K562 (cell line): ENCODE measurements at places on chromosomes 1 and 21. TPM values are rescaled to one million over a fixed set of nuclear protein-coding genes. Genes with fewer than 3 reads are reported as not detected.

The HCN3 gene
- 7.3 and 9.7 TPM in 2 replicates for polyA plus RNA-seq

GRCh38 chr21:14096172-14096571 lies 114.6 kb downstream of the LIPI start:
- no peak for DNase-seq

- DNase-seq, result no peak
Measured at GRCh38 chr1:56418151-56418631, 161.2 kb downstream of the PLPP3 start.

DNA sequence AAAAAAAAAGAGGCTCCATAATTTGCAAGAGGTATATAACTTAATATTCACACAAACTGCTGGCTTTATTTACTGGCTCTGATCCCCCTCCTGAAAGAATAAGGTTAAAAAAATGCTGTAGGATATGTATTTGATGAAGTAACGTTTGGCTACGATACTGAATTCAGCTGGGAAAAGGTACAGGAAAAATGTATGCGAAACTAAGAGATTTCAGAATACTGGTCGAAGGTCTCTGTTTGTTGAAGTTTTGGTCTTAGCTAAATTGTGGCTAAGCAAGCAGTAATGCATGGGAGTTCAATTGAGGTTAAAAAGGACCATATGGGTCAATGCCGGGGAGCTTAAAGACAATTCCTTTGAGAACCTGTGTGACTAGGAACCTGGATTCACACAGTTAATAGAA lies 355.5 kb upstream of the NCAM2 start:
- DNase-seq, result no peak

GRCh38 chr1:46256523-46256922 lies 9.0 kb downstream of the RAD54L start:
- DNase-seq, result no peak

DNA sequence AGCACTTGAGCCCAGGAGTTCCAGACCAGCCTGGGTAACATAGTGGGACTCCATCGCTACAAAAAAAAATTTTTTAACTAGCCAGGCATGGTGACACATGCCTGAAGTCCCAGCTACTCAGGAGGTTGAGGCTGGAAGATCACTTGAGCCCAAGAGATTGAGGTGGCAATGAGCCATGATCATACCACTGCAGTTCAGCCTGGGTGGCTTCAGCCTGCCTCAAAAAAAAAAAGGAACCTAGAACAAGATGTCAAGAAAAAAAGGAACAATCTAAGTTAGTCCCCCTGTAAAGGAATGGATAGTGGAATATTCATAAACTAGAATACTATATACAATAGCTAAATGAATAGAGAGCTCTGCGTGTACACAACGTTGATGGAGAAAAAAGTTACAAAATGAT lies 14.4 kb downstream of the NSL1 start:
- DNase-seq, result no peak

DNA sequence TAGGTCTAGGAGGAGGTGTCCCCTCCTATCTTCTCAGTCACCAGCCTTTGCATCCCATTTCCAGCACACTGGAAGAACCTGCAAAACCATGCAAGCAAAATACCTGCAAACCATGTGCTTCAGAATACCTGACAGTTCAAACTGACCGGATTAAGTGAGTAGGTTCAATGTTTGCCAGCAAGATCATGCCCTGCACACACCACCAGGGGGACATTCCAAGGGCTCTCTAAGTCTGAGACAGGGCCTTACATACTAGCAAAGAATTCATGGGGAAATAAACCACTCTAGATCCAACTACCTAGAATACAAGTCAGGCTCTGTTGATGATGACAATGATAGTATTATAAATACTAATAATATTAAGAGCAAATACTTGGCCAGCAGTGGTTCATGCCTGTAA lies 27.6 kb downstream of the INPP5B start:
- DNase-seq, result peak; percentile 39

- no peak for DNase-seq
Measured at GRCh38 chr1:115188680-115189395, 99.5 kb upstream of the TSPAN2 start.

The RPAP2 gene
- polyA plus RNA-seq, result 16.0 and 16.9 TPM in 2 replicates

GRCh38 chr1:182415789-182416188 lies 15.3 kb upstream of the TEDDM1 start:
- DNase-seq, result no peak

The LINGO4 gene
- not detected in 2 replicates for polyA plus RNA-seq

GRCh38 chr1:229070168-229070567 lies 200.7 kb upstream of the RAB4A start:
- DNase-seq, result no peak

- no peak for DNase-seq
Measured at GRCh38 chr1:87505391-87505983, 176.8 kb downstream of the LMO4 start.

DNA sequence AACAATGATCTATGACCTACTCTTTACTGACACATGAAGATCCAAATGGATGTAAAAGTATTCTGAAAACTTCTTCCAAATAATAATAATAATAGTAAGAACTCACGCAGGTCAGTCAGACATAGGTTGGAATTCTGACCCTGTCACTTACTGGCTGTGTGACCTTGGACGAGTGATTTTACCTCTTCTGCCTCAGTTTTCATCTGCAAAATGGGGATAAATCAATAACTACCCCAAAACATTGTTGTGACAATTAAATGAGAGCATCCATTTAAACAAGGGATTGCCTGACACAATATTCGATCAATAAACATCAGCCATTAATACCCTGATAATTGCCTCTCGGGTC lies 556 bp downstream of the MECR start:
- DNase-seq, result no peak

DNA sequence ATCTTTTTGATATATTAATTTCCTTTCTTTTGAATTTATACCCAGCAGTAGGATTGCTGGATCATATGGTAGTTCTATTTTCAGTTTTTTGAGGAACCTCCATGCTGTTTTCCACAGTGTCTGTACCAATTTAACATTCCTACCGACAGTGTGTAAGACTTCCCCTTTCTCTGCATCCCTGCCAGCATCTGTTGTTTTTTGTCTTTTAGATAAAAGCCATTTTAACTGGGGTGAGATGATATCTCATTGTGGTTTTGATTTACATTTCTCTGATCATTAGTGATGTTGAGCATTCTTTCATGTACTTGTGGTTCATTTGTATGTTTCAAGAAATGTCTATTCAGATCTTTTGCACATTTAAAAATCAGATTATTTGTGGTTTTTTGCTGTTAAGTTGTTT lies 62.4 kb upstream of the STUM start:
- DNase-seq, result no peak

The LCE3D gene
- polyA plus RNA-seq, result not detected in 2 replicates

DNA sequence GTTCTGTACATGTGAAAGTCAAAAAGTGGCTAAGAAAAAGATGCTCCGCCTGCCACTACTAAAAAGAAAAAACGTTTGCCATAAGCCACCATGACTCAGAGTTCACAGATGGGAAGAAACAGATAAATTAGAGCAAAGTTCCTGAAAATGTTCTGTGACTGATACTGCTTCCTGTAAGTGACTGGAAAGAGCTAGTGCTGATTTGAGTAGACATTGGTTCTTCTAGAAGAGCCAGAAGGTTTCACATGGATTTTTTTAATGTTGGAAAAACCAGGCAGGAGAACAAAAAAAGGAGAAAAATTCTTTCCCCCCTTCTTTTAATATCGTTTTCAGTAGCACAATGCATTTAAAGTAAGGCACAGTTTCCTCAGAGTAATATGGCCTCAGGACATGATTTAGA lies 221.4 kb downstream of the HLX start:
- DNase-seq, result no peak

DNA sequence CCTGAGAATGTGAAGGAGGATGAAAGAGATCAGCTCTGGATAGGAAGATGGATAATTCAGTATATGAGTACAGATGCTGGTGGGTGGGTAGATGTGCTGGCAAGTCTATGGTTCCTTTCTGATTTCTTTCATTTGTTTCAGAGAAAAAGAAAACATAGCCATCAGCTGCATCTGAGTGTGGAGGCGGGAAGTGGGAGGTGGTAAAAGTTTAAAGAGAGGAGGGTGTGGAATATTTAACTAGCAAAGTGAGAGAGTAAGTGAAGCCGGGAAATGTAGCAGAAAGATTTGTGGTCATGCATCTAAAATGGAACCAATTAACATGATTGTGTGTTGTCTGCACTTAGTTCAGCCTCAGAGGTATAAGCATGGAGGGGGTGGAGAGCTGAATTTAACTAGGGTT lies 16.4 kb downstream of the RPE65 start:
- no peak for DNase-seq

The STIL gene
- polyA plus RNA-seq, result 31.3 and 33.8 TPM in 2 replicates

DNA sequence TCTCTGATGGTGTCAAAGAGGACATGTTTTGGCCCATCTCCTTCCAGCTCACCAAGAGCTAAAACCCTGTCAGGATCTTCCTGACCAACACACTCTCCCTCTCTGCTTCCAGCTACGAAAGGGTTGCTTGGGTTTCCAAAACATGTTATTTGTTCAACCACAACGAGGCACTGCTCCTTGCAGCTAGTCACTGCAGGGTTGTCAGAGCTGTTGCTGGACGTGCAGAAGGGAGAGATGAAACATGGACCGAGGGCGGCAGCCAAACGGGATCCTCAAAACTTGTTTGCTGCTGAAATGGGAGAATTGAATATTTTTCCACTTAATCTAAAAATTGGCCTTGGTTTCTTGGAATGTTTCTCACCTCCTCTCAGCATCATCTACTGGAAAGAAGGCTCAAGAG lies 12.4 kb downstream of the ZBTB18 start:
- no peak for DNase-seq

- no peak for DNase-seq
Measured at GRCh38 chr1:21644348-21644747, 24.8 kb downstream of the RAP1GAP start.

- DNase-seq, result no peak
Measured at GRCh38 chr1:197351821-197352440, 83.9 kb downstream of the CRB1 start.

The TBX19 gene
- 2.4 and 2.8 TPM in 2 replicates for polyA plus RNA-seq

The RC3H1 gene
- 5.7 and 6.1 TPM in 2 replicates for polyA plus RNA-seq

The DMRTA2 gene
- not detected in 2 replicates for polyA plus RNA-seq

The CD244 gene
- not detected in 2 replicates for polyA plus RNA-seq

The OR2T27 gene
- polyA plus RNA-seq, result not detected in 2 replicates

The TINAGL1 gene
- polyA plus RNA-seq, result 0.04 and 0.16 TPM in 2 replicates

The OR2AK2 gene
- polyA plus RNA-seq, result not detected in 2 replicates

GRCh38 chr1:67716800-67717199 lies 31.8 kb downstream of the GADD45A start:
- DNase-seq, result no peak

DNA sequence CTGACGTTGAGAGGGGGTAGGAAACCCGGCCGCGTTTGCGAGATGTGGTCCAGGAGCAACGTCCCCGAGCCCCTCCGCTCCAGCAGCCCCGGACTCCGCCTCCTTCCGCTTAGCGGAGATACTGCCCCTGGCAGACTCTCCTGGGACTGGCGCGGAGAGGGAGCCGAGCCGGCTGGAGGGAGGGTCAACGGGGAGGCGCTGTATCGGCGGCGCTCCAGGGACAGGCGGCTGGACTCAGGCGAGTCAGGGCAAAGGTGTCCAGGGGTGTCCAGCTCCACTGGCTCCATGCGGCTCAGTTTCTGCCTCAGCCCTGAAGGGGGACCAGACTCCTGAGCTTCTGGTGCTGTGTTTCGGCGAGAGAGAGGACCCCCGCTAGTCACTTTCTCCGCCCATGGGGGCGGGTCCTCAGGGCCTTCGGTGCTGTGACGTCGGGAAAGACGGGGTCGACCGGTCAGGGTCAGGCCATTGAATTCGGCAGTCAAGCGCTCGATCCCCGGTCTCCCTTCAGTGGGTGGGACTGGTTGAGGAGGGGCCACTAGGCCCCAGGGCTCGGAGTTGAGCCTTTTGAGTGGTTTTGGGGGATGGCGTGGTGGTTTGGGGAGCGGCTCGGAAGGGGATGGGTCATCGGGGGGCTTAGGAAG lies 2.8 kb upstream of the LIX1L start:
- no peak for DNase-seq

DNA sequence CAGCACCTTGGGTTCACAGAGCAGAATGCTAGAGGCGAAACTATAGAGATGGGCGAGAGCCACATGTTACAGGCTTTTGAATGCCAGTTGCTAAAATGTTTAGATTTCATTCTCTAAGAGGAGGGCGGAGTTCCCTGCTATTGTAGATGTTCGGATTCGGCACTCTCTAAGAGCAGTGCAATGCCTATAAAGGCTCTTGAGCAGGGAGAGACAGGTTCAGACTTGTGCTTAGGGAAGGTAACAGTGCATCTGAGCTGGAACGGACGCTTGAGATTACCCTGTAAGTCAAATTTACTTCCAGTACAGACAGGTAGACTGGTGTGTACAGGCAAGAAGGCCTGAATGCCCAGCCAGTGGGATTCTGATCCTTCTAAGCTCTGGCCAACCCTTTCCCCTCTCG lies 15.3 kb downstream of the LURAP1 start:
- no peak for DNase-seq

The SLC45A3 gene
- 2.4 TPM in 2 replicates for polyA plus RNA-seq

DNA sequence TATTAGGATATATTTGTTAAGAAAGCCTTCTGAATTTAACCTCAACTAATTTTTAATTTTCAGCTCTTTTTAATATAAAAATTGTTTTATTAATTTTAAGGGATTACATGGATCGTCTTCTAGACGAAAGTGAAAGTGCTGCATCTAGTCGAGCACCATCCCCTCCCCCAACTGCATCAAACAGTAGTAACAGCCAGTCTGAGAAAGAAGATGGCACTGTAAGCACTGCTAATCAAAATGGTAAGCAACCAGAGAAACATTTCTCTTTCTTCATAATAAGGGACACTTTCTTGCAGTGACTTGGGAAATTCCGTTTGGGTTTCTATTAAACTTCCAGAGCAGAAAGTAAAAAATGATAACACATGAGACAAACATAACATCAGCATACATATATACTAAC lies 56.9 kb downstream of the MIER1 start:
- no peak for DNase-seq

DNA sequence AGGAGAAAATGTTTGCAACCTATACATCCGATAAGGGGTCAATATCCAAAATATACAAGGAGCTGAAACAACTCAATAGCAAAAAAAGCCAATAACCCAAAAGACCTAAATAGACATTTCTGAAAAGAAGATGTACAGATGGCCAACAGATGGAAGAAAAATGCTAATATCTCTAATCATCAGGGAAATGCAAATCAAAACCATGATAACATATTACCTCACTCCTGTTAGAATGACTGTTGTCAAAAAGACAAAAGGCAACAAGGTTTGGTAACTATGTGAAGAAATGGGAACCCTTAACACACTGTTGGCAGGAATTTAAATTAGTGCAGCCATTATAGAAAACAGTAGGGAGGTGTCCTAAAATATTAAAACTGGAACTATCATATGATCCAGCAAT lies 74.7 kb downstream of the LEPR start:
- no peak for DNase-seq

- DNase-seq, result no peak
Measured at GRCh38 chr21:22900490-22900889, 1902.3 kb downstream of the NCAM2 start.

GRCh38 chr21:15617964-15618363 lies 111.8 kb upstream of the USP25 start:
- no peak for DNase-seq

GRCh38 chr21:16932314-16932713 lies 580.5 kb upstream of the CXADR start:
- no peak for DNase-seq

DNA sequence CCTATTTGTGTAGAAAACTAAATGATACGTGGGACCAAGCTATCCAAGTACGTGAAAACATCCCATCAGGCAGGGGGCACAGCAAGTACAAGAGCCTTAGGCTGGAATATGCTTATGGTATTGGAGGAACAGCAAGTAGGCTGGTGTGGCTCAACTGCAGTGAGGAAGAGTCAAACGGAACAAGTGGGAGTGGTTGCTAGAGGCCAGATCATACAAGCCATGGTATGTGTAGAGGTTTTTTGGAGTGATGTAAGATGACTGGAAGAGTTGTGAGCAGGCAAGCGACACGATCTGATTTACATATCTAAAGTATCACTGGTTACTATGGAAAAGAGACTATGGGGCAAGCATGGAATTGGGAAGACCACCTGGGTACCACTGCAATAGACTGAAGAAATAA lies 27.8 kb downstream of the ELK4 start:
- no peak for DNase-seq
